A172 (cell line): ENCODE measurements at places on chromosomes 7 and 10. TPM values are rescaled to one million over a fixed set of nuclear protein-coding genes. Genes with fewer than 3 reads are reported as not detected.

The CRPPA gene
- total RNA-seq: 0.16 and 0.26 TPM in 2 replicates

The HTR5A gene
- total RNA-seq: not detected in 2 replicates

The COMMD3 gene
- 90.5 and 122 TPM in 2 replicates for total RNA-seq

The MRLN gene
- total RNA-seq: not detected in 2 replicates

The CCDC3 gene
- total RNA-seq: 0.03 TPM in 1 of 2 replicates, not detected in the other

The MYL7 gene
- not detected in 2 replicates for total RNA-seq

The C10orf95 gene
- not detected in 2 replicates for total RNA-seq

The TFEC gene
- 0.07 and 0.43 TPM in 2 replicates for total RNA-seq

The CHST15 gene
- total RNA-seq: 2.4 and 2.5 TPM in 2 replicates

The TASOR2 gene
- total RNA-seq: 59.0 and 77.7 TPM in 2 replicates

The PIP gene
- total RNA-seq: not detected in 2 replicates

The PNLIP gene
- not detected in 2 replicates for total RNA-seq

The ENTPD7 gene
- 23.7 and 30.8 TPM in 2 replicates for total RNA-seq

The TNS3 gene
- 95.2 and 97.2 TPM in 2 replicates for total RNA-seq

The TMEM72 gene
- total RNA-seq: not detected in 2 replicates

The MUC12 gene
- not detected in 2 replicates for total RNA-seq

The ZWINT gene
- 135 and 170 TPM in 2 replicates for total RNA-seq

The GRID2IP gene
- total RNA-seq: 0.03 and 0.22 TPM in 2 replicates

The TBL2 gene
- 53.0 and 70.7 TPM in 2 replicates for total RNA-seq

The BAIAP2L1 gene
- total RNA-seq: 14.0 and 16.1 TPM in 2 replicates

The FGFBP3 gene
- total RNA-seq: 0.38 TPM in 2 replicates

The GPR15LG gene
- not detected in 2 replicates for total RNA-seq

The MYH16 gene
- total RNA-seq: 0.78 and 1.1 TPM in 2 replicates

The CTTNBP2 gene
- not detected in 2 replicates for total RNA-seq

The UNCX gene
- not detected in 2 replicates for total RNA-seq

The TMEM236 gene
- total RNA-seq: 0.05 and 0.12 TPM in 2 replicates

The ADIRF gene
- total RNA-seq: not detected in 2 replicates

The CYP3A5 gene
- total RNA-seq: 1.9 and 3.8 TPM in 2 replicates

The CUX1 gene
- total RNA-seq: 32.1 and 36.5 TPM in 2 replicates

The DPYSL4 gene
- 16.2 and 18.4 TPM in 2 replicates for total RNA-seq
